IPS-NIHi11 (cell line): ENCODE measurements at places on chromosomes 11 and 22.
A peak's percentile ranks its signal among the peaks of the same experiment; 100 is the strongest.

DNA sequence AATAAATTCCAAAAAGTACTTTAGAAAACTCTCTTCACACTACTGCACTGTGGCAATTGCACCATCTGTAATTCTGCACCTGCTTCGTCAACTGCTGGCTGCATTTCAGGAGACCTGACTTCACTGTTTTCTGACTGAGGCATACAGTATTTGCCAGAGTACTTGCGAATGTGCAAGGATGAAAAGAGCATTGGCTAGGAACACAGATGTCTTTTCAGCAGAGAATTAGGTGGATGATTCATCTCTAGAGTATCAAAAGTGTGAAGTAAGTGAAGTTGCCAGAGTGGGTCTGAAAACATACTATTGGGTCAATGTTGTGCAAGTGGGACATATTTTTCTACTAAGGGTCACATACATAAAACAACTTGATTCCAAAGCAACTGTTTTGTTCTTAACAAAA, 427.5 kb upstream of the CCDC90B start:
- no peak for DNase-seq

- no peak for DNase-seq
Observed at GRCh38 chr11:94933223-94934130, 39.9 kb downstream of the CWC15 start.

GRCh38 chr11:39120890-39121289, 2338.6 kb downstream of the LRRC4C start:
- no peak for DNase-seq

- no peak for DNase-seq
Observed at GRCh38 chr22:36965696-36966095, 52.3 kb downstream of the CSF2RB start.

DNA sequence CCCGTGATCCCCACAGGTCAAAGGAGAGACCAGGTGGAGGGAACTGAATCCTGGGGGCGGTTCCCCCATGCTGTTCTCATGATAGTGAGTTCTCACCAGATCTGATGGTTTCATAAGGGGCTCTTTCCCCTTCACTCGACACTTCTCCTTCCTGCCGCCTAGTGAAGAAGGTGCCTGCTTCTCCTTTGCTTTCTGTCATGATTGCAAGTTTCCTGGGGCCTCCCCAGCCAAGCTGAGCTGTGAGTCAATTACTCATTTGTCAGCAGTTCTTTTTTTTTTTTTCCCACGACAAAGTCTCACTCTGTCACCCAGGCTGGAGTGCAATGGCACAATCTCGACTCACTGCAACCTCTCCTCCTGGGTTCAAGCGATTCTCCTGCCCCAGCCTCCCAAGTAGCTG, 1530.4 kb downstream of the BRD1 start:
- no peak for DNase-seq

DNA sequence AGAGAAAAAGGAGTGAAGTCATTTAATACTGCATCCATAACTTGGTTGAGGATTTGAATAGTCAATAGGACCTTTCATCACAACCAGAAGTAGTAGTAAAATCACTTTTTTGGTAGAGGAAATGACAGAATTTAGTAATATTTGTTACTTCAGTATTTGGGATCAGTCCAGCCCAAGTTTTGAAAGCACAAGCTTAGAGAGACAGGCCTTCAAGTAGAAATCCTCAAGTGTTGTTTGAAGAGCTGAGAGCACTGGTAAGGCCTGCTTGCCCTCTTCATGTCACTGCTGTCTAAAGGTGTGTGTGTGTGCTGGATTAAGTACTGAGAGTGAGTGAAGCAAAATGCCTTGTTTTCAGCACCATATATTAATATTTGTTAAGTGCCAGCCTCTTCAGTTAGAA, 137.3 kb downstream of the WNT11 start:
- DNase-seq: no peak

DNA sequence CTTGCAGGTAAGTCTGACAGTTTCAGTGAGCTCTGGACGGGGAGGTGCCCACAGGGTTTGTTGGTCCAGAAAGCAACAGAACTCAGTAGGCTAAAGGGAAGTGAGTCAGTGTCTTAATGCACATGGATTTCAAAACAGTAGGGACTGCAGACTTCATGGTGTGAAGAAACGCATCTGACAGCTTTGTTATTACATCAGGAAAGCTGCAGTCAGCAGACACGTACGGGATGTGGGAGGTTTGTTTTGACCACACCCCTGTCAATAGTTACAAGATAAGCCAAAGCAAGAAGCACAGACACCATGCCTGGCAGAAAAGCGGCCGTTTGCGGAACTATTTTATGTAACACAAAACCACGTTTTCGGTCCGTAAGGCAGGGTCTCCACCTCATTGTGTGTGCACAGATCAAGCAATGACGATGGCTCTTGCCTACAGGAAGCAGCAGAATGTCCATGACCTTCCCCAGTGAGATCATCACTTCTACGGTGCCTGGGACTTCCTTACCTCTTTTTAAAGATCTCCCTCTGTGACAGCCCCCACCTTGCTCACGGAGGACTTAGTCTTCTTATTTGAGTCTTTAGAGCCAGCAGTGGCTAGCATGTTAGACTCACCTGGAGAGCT, 58.2 kb upstream of the FTH1 start:
- no peak for DNase-seq

GRCh38 chr11:130115218-130115617, 44.4 kb upstream of the ST14 start:
- no peak for DNase-seq

- no peak for DNase-seq
Observed at GRCh38 chr11:104124979-104125378, 39.0 kb downstream of the PDGFD start.

DNA sequence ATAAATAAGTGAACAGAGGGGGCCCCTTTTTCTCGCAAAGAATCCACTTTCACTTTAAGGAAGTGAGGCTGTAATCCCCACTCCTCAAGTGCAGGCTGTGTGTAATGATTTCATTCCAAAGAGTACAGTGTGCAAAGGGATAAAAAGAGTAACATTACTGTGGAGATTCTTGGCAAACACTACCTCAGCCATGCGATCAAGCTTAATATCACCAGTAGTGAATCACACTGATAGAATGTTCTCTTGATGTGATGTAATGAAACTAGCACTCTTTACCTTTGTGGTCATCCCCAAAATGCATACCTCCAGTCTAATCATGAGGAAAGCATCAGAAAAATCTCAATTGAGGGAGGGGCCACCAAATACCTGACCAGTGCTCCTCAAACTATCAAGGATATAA, 246.1 kb upstream of the CHORDC1 start:
- DNase-seq: peak; percentile 4

DNA sequence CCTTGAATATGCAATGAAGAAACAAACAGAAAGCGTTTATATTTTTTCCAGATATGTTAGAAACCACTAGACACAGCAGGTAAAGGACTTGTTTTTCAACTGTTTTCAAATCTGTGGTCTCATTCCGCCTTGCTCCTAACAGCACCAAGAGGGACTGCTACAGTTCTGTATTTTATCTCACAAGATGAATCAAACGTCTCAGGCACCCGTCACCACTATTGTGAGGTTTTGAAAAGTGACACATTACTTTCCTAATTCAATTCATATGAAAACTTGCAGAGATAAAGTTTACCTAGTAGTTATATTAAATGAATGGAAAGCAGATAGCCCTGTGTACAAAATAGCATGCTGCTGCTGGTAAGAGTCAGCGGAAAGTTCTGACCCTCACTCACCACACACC, 386.3 kb downstream of the ETS1 start:
- no peak for DNase-seq

DNA sequence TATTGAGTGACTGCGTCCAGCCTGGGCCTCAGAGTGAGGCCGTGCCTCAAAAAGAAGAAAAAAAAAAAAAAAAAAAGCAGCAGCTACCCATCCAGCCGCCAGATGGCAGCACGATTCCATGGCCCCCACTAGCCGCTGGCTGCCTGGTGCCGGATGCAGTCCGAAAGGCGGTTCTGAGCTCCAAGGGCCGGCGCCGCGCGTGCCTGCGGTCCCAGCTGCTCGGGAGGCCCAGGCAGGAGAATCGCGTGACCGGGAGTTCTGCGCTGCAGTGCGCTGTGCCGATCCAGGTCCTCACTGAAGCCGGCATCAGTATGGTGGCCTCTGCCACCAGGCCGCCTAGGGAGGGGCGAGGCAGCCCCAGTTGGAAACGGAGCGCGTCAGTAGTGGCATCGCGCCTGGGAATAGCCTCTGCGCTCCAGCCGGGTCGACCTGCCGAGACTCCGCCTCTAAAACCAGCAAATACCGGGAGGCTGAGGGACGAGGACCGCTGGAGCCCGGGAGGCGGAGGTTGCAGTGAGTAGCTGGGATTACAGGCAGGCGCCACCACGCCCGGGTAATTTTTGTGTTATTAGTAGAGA, 19.3 kb downstream of the SCARF2 start:
- peak; percentile 91 for DNase-seq

GRCh38 chr11:23781803-23782560, 714.9 kb upstream of the LUZP2 start:
- DNase-seq: no peak

DNA sequence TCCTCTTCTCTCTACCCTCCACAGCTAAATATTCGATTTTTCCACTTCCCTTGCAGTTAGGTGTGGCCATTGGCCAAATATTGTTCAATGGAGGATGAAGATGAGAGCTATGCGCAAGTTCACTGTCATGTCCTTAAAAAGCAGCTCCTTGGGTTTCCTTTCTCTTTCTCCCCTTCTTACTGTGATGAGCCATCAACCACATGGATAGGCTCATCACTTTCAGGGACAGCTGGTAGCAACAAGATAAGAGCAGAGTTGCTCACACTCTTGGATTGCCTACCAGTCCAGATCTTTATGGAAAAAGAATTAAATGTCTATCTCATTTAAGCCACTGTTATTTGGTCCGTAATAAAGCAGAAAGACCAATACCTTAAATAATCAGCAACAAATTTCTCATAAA, 377.0 kb downstream of the DDX10 start:
- DNase-seq: no peak

DNA sequence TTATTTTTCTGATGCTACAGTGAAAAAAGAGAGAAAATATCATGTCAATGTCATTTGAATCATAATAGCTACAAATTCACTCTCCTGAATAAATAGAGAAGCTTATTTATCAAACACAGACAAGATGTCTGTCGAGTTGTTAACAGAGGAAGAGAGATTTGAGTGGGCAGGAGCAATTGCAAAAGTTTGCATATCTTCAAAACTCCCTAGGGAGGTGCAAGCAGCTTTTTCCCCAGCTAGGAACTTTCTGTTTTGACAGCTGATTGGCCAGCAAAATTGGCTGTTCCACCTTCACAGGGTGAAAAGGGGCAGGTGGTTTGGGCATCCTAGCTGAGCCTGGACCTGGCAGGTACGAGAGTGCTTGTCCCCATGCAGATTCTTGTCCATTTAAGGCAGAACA, 98.2 kb downstream of the NTM start:
- DNase-seq: no peak

DNA sequence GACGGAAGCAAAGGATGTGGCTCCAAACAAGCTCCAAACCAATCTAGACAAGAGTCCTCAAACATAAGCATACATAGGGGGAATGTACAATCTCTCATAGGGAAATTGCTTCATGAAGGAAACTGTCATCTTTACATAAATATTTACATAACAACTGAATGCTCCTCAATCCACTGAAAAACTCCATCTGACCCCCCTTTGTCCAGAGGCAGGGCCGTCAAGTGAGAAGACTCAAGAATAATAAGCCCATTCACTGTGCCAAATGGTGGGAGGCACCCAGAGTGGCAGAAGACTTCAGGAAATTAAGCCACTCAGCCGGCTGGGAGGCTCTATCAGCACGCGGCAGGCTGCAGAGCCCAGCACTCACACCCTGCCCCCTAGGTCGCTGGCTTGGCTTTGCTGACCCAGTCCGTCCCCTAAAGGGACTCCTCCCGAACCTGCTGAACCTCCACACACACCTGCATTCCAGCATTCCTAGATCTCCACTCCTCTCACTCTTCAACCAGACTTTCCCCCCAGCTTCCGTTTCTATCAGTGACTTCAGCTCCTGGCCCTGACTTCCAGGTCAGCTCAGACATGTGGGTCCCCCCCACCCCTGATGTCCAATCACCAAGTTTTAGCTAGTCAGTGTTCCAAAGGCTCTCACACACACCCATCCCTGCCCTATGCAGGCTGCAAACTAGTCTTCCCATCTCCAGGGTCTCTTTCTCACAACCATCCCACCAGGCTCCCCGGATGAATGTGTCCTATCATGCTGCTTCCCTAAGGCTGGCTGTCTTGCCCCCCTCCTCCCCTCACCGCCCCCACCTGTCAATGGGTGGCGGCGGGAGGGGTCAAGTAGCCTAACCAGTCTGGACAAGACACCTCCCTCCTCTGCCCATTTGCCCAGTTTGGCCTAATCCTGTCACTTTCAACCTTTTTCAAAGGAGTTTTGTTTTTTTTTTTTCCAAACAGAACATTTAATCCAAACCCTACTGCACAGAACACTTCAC, 11.3 kb downstream of the VPS37C start:
- DNase-seq: peak; percentile 49

- no peak for DNase-seq
Observed at GRCh38 chr11:83572581-83573496, 286.7 kb upstream of the CCDC90B start.

DNA sequence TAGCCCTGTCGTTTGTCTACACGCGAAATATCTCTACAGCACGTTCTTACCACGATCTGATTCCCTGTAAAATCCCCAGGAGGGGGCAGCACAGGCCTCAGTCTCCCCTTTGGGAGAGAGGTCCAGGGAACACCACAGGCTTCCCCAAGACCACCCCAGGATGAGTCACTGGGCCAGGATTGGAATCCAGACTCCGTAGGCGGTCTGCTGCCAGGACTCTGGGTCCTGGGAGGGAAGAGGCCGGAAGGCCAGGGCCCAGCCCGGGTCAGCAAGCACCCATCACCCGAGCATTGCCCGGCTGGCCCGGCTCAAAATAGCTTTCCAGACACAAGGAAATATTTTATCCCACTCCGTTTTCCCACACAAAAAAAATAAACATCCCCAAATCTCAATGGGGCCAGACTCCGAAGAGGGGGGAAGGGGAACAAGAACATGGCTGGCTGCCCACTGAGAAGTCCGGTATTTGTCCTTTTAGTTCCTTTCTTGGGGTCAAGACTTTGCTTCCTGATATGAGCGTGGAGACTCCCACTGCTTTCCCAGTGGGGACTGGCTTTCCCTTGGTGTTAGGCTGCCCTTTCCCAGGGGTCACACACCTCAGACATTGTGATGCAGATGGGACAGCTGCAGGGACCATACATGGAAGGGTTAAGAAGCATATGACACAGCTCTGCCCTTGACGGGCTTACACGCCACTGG, 91.3 kb downstream of the LRRC32 start:
- no peak for DNase-seq

DNA sequence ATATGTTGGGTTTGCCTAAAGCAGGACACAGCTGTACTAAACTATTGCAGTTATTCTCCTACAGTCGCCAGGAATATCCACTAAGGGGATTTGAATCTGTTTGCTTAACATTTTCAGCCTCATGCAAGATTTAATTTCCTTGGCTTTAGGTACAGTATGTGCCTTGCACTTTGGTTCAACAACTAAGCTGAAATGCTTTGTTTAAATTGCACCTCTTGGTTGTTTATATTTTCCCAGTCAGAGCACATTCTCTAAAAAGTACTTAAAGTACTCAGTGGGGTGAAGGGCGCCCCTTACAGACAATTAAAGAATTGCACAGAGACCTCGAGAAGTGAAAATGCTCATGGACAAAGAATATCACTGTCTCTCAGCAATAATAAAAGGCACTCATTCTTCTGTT, 107.8 kb upstream of the MTNR1B start:
- DNase-seq: no peak

- no peak for DNase-seq
Observed at GRCh38 chr22:37765953-37766576, 41.7 kb upstream of the GCAT start.
